ENCODE measurements at places on chromosomes 1 and 21. TPM values are rescaled to one million over a fixed set of nuclear protein-coding genes. Genes with fewer than 3 reads are reported as not detected.

CNIH3 gene
- total RNA-seq: 2.8 TPM

PRRC2C gene
- total RNA-seq: 46.4 TPM

MAP3K21 gene
- total RNA-seq: 0.71 TPM

BRINP3 gene
- total RNA-seq: 0.16 TPM

DOCK7 gene
- total RNA-seq: 46.7 TPM

KIAA1614 gene
- total RNA-seq: 14.8 TPM

SLC1A7 gene
- total RNA-seq: 0.54 TPM

CA6 gene
- not detected for total RNA-seq

LINGO4 gene
- total RNA-seq: 0.16 TPM

MYCL gene
- 0.49 TPM for total RNA-seq

OLIG2 gene
- not detected for total RNA-seq

AIM2 gene
- 3.3 TPM for total RNA-seq

DNA sequence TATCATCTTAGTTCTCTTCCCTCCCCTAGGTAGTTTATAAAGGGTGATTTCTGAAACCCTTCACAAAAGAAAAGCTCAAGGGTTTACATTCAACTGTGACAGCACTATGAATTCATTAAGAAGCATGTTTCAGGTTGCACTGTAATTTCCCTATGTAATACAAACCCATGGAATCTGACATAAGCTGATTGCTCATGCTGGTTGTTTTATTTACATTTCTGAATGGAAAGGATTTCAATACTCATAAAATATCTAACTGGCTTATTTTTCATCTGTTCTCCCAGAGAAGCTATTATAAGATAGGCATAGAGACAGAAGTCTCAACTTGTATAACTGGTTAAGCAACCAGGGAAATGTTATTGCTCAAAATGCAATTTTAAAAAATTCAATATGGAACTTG, 20.5 kb downstream of the WNT2B start:
- no peak for DNase-seq

DNA sequence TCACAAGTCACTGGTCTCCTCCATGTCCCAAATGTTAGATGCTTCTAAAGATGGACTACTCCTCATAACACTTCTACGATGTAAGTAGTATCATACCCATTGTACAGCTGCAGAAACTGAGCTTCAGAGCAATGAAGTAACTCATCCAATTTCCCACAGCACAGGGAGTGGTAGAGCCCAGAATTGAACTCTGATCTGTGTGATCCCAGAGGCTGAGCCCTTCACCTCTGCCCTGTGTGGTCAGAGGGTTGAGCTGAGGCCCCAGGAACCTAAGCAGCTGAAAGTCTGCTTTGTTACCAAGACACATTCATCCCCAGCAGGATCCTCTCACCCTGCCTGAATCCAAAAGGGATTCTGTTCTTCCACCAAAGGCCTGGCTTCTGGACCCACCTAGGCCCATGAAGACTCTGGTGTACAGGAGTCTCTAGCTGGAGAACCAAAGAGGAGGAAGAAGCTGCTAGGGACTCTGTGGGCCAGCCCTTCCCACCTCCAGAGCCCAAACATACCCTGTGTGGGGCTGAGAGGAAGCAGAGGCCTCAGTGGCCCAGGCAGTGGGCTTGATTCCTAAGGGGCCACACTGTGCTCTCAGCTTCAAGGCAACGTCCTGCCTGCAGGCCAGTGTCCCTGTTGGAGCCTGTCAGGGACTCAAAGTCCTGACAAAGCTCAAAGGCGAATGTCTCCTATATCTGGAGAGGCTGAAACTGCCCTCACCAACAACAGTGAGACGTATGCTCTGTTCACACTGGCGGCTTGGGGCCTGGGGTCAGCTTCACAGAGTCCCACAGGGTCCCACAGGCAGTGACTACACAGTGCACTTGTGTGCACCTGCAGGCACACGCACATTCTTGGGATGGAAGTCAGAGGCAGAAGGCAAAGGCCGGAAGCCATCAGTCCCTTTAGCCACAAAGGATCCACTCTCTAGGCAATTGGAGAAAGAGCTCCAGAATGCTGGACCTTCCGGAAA, 40.4 kb upstream of the SLC30A1 start:
- DNase-seq: peak; percentile 48

DNA sequence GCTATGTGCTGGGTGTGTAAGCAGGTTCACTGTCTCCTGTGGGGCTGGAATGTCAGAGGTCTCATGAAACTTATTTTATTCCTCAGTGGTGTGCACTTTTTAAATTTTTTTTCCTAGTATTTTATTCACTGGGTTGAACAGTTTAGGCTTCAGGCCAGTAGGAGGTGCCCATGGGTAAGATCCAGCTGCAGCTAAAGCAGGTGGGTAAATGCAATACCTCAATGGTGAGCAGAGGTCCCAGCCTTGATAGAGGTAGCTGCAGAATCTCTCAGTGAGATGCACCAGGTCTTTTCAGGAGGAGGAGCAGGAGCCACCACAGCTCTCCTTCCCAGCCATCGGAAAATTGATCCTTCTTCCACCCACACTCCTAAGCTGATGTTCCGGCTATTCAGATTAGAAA, 12.6 kb upstream of the OR6N2 start:
- no peak for DNase-seq

DNA sequence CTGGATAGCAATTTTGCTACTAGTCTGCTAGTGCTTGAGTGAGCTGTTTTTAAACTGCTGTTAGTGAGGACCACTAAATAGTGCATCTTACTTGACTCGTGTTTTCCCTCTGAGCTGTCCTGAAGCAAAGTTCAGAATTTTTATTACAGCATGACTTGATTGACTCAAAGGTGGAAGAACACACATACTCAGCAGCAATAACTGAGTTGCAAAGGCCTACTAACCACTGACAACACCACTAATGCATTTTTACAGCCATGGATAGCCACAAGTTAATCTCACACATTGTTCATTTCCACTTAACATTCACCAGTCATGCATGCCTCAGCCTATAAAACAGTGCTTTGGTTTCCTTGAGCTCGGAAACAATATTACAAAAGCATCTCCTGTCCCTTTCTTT, 148.7 kb downstream of the RUNX1 start:
- DNase-seq: no peak

GRCh38 chr1:91777196-91777595, 108.8 kb downstream of the TGFBR3 start:
- no peak for DNase-seq

GRCh38 chr21:29641635-29642550, 297.9 kb downstream of the GRIK1 start:
- no peak for DNase-seq

DNA sequence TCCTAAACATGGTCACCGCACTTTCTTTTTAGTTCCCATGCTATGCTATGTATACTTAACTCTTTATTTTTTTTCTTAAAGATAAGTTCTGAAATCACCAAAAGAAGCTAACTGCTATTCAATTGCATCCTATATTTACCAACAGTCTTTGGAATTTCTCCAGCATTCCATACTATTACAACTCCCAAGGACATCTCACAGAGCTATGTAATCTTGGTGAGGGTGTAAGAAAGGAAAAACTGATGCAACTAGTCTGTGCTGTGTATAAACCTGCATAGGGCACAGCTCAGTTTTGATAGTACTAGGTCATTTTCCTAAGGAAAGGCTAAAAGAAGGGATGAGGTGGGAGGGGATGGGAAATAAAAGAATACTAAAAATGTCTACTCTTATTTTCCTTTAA, 78.0 kb downstream of the PTPN14 start:
- no peak for DNase-seq

GRCh38 chr21:29248124-29248523, 50.6 kb upstream of the BACH1 start:
- DNase-seq: no peak

GRCh38 chr1:216422821-216423520, at the start of gene USH2A:
USH2A (minus strand) TSS chr1:216423448; CDS start chr1:216422336, 1,112 bp downstream.
- DNase-seq: no peak

DNA sequence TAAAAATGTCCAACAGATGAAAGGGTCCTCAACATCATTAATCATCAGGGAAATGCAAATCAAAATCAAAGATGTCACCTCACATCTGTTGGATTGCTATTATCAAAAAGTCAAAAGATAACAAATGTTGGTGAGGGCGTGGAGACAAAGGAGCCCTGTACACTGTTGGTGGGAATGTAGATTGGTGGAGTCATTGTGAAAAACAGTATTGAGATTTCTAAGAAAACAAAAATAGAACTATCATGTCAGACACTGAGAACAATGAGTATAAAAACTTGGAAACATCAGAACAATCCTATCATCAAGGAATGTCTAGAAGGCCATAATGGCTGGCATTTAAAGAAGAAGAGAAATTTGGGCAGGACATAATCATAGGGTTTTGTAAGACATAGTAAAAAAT, 209.2 kb upstream of the PTGFR start:
- no peak for DNase-seq

GRCh38 chr1:63903947-63904610, 130.3 kb downstream of the ROR1 start:
- no peak for DNase-seq

GRCh38 chr1:172775606-172776005, 116.7 kb downstream of the FASLG start:
- no peak for DNase-seq

DNA sequence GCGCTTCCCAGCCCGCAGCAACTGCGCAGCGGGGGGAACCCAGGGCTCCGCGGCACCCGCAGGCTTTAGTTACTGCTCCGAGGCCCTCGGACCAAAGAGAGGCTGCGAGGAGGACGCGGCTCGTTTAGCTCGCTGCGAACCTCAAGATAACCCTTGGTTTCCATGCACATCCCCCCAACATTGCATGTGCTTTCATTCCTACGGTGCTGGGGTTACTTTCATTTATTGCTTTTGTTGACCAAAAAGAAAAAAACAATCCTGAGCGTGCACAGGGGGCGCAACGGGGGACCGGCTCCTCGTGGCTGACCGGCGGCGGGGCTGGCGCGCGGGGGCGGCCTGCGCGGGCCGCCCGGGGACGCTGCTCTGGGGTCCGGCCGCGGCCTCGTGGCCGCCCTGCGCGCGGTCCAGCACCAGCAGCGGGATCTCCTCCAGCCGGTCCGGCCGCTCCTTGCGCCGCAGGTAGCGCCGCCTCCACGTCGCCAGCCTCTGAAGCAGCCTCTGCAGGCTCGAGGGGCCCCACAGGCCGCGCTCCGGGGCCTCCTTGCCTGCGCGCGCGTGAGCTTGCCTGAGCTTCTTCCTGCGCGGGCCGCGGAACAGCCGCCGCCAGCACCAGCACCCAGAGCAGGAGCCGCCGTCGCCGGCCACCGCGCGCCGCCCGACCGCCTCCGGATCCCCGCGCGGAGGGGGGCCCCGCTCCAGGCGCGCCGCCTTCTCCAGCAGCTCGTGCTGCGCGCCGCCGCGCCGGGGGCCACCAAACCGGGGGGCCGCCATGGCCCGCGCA, 77.4 kb downstream of the DESI2 start:
- no peak for DNase-seq

GRCh38 chr1:191629836-191630235, 528.4 kb upstream of the RGS18 start:
- no peak for DNase-seq

DNA sequence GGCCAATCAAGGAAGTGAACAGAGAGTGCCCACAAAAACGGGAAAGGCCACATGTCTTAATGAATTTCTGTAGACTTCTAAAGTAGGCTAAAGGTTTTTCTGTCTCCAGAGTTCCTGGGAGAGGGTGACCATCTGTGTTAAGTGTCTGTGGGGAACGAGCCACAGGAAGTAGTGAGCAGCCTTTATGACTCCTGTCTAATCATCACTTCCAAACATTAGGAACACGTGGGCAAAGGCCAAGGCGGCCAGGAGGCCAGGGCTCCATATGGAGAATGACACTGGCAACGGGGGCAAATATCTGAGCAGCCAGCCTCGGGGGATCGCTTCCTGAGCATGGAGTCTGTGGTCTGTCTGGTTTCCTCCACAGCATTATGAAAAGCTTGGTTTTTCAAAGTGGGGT, 7.1 kb downstream of the FAM89A start:
- no peak for DNase-seq

DNA sequence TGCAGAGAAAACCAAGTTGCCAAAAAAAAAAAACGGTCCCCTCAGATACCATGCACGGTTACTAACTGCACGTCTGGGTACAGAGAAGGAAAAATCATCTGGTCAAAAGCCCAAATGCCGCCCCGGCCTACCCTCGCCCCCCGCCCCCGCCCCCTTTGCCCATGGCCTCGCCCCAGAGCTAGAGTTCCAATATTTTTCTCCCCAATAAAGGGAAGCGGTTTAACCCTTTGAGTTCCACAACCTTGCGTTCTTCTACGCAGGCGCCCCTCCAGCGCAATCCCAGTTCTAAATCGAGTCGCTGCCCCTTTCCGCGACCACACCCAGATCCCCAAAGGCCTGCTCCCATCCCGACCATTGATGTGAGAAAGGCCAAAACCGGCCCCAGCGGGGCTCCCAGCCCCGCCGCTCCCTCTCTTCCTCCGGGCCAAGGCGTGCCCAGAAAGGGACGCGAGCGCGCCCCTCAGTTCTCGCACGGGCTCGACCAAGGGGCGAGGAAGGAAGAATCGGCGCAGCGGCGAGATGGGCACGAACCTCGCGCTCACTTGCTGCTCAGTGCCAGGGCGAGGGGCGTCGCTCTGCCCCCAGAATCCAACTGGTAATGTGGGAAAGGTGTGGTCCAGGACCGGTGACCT, 797 bp downstream of the WDR47 start:
- DNase-seq: no peak

DNA sequence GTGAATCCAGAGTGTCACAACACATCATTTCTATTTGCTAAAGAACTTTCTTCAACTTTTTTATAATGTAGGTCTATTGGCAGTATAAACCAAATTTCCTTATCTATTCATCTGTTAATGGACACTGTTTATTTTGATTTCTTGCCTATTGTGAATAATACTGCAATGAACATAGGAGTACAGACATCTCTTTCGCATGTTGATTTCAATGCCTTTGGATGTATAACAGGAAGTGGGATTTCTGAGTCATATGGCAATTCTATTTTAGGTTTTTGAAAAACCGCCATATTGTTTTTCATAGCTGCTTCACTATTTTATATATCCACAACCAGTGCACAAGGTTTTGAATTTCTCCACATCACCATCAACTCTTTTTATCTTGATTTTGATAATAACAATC, 198.7 kb downstream of the KCNT2 start:
- DNase-seq: no peak

- no peak for DNase-seq
These were observed 20.2 kb upstream of the ST6GALNAC3 start for GRCh38 chr1:76054359-76054758.

DNA sequence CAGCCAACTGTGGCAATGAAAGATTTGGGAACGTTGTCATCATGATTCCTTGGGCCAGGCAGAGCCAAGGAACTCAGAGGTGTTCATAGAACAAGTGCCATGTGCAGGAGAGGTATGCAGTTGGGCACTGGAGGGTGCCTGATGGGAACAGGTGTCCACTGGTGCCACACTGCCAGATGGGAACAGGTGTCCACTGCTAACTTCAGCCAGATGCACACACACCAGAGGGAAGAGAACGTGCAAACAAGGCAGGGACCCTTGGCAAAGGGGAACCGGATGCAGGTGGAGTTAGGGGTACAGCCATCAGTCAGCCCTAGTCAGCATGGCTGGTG, 13.5 kb downstream of the OLFML2B start:
- DNase-seq: no peak

- DNase-seq: no peak
These were observed 171.7 kb downstream of the KCNJ6 start for GRCh38 chr21:37744551-37744950.

DNA sequence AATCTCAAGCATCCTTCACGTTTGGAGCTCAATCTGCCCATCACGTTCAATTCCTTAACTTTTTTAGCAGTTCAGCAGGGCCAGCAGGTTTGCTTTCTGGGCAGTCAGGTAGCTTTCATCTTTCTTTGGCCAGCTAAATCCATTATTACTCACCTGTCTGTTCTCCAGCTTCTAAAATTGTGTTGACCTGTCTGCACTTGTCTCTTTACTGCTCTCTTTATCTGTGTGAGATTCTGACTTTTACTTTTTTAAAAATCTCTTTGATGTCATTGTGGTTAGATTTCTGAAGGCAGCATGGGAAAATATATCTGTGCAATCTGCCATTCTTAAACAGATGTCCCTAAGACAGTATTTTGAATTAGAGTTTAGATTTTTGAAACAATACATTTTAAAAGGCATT, 24.9 kb upstream of the CYYR1 start:
- DNase-seq: no peak

Data from sigmoid colon (tissue), 7 donors.